ENCODE measurements at places on chromosomes 6 and 20.

DNA sequence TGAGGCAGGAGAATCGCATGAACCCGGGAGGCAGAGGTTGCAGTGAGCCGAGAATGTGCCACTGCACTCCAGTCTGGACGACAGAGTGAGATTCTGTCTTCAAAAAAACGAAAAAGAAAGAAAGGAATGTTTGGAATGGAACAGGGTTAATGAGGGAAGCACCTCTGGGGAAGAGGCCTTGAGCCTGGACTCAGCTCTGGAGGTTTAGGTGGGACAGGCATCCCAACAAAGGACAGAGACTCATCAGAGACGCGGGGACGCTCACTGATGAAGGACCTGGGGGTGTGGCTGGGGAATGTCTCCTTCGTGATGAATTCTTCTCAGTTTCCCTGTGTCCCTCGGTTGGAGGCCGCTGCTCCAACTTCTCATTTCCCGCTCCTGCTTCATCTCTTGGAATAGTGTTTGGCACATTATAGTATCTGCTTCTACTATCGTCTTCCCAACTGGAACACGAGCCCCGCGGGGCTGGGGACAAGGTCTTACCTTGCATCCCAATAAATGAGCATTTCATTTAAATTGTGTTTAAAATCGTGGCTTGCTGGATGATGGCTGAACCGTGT is 27.6 kb downstream of the KIF25 start:
- DNase-seq: no peak

DNA sequence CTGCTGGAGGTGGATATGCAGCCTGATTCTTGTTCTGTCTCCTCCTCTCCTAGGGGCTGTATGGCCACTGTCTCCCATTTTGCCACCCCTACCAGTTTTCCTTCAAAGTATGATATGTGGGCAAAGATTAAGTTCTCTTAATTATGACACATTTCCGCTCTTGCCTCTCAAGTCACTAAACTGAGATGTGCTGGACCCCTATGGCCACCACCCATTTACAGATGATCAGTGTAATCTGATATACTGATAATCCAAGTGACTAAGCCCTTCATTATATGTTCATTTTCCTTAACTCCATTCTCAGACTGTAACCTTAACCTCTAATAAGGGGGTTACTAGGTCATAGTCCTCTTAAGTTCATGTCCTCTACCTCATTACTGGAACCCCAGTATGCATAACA is 711 bp upstream of the C20orf141 start:
- DNase-seq: peak; percentile 12

GRCh38 chr6:162736961-162737360 is 9.2 kb downstream of the PACRG start:
- DNase-seq: no peak

- no peak for DNase-seq
Measured at GRCh38 chr6:3351105-3351676, 92.4 kb downstream of the PSMG4 start.

DNA sequence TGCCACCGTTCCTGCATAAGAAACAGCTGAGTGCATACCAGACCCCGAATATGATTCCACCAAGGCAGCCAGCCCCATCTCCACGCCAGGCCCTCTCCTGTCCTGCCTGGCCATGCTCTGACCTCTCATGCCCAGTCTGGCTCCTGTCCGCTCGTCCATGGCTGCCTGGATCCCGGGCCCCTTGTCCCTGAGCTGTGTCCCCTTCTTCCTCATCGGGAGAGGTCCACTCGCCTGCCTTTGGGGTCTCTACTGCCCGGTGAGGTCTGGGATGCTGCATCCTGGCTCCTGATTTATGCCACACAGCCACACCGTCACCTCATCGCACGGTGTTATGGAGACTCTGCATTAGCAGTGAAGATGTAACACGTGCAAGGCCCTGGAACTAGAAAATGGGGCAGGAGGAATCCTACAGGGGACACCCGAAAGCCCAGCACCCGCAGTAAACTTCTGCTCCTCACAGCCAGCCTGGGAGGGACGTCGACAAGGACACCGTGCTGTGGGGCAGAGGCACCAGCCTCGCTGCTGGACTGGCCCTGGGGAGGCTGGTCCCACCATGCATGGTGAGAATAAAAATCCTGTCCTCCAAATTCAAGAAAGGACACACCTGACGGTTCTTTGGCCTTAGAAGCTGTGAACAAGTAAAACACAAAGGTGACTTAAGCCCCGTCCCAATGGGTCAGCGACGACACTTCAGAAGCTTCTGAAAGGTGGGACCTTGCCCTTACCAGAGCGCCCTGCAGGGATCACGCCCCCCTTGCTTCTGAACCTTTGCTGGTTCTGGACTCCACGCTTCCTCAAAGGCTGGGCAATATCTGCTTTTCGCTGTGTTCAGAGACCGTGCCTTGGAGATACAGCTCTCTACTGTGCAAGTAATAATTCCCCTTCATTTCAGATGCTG is 103.0 kb downstream of the DLL1 start:
- no peak for DNase-seq

- DNase-seq: peak; percentile 66
Measured at GRCh38 chr6:34656378-34657036, 40.1 kb downstream of the ILRUN start.

DNA sequence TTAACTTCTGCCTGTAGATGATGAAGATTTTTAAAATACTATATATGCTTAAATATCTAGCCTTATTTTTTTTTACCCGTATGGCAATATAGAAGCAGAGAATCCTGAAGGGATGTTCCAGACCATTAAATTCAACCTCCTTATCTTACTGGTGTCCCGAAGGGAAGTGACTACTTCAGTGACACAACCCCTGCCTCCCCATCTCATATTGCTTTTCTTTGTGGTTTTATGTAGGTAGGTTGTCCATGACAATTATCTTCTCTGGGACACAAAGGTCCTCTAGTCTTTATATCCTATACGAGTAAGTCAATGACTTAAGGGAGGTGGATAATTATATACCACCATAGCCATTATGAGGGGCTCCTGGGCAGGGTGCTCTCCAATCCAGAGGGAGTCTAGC is 57.4 kb upstream of the EMILIN3 start:
- no peak for DNase-seq

DNA sequence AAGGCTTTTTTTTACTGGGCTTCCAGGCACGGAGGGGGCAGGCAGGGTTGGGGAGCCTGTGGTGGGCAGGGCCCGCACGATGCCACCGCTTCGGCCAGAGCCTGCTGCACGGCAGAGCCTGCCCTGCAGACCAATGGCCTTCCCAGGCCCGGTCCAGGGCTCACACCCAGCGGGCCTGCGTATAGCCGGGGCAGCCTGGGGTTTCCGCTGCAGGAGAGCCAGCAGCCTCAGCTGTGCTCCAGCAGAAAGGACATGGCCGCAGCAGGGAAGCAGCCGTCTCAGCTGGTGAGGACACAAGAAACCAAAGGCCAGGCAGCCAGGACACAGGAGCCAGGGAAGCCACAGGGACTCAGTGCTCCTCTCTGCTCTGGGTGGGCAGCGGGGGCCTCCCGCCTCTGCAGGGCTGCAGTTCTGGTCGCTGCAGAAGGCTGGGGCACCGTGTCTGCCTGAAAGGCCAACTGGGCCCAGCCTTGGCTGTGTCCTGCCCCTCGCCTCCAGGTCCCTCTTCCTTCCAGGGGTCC is 90.6 kb downstream of the TTLL2 start:
- DNase-seq: no peak

- no peak for DNase-seq
Measured at GRCh38 chr6:72140795-72141194, 254.4 kb downstream of the RIMS1 start.

DNA sequence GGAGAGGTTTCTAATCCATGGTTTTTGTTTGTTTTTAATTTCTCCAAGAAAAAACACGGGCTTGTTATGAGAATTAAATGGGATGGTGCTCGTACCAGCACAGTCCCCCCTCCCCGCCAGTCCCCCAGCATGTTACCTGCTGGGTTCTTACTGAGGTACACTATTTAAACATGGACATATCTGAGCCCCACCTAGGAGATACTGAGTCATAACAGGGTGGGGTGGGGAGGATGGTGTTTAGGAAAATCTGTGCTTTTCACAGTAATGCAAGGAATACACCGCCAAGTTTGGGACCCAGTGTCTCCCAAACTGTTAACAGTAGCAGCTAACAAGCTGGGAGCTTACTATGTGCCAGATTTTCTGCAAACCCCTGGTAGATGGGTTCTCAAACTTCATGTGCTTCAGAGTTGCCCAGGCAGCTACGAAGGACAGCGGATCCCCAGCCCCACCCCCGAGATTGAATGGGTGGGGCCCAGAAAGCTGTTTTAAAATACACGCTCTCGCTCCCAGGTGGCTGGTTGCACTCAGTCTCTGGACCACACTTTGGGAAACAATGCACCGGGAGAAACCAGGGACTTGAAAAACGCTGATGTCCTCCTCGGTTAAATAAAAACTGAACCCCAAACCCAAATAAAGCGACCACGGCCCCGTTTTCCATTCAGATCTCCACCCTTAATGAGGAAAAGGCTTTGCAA is 995 bp downstream of the ZFP64 start:
- peak; percentile 68 for DNase-seq

DNA sequence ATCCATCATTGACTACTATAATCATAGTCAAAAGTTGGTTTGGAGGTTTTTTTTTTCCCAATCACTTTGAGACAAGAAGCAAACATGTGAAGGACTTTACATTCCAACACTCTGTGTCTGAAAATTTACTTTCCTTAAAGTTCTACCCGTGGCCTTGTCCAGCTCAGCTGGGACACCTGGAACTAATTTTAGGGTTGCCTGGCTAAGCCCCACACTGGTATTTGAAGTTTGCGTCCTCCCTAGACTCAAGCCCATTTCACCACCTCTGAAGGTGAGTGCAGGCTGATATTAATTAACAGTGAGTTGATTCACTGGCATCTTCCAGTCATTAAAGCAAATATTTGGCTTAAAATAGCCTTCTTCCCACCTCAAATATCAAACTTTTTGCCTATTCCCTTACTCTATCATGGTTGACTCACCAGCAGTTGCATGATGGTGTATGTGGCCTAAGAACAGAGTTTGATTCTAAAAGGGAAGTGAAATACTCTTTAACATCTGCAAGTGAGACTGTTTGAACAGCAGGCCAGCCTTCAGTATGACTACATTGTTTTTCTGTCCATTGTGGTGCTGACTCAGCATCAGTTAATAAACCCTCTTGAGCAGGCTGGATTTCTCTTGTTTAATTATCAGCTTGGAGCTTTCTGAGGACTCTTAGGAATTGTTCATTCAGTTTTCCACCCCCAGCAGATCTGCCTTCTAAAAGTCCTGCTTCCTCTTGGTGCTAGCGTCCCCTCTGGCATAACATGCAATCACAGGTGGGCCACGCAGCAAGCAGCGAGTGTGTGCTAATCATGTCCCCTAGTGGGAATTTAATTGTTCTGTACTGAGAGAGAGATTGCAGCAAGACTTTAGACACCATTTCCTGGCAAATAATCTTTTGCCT is 1.8 kb upstream of the PRDM1 start:
- DNase-seq: no peak

GRCh38 chr20:50386641-50386960 is 123.6 kb upstream of the PTPN1 start:
- DNase-seq: no peak

GRCh38 chr6:168377856-168378832 is 58.6 kb upstream of the DACT2 start:
- no peak for DNase-seq

- no peak for DNase-seq
Measured at GRCh38 chr6:134352786-134353480, 35.0 kb upstream of the SGK1 start.

GRCh38 chr6:16391451-16391912 is 153.1 kb downstream of the GMPR start:
- DNase-seq: no peak

DNA sequence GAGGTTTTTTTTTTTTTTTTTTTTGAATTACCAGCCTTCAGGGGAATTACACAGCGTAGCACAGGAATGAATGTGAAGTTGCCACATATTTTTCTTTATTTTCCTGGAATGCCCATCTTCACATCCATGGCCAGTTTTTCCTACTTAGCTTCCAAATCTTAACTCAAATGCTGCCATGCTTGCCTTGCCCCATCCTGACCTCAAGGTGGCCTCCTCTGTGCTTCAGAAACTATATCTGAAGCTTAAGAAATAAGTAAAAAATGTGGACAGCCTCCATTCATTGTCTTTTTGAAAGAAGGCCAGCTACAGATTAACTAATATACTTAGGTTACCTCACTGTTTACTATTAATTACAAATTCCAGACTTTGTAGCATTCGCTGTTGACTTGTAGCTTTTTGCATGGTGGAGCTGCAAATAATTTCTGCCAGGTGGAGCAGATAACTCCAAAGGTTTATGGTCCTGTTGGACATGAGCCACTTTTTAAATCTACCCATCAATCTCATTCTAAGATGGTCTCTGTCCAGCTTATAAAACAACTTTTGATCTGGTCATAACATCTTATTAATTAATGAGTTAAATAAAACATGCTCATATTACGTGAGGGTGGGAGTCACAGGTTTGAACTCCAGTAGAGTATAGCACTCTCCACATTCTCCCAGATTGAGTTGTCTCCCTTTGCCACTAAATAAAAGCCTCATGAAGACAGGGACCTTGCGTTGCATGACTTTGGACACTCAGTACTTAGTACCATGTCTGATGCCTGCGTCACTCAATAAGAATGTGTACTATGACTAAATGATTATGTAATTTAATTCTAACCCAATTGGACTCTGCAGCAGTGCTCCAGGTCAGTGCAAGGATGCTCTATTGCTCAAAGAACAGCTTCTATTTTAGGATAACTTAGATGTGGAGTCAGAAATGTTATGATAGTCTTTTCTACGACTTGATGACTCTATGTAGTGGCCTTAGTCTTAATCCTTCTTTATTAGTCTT is 678.6 kb upstream of the CITED2 start:
- DNase-seq: no peak

DNA sequence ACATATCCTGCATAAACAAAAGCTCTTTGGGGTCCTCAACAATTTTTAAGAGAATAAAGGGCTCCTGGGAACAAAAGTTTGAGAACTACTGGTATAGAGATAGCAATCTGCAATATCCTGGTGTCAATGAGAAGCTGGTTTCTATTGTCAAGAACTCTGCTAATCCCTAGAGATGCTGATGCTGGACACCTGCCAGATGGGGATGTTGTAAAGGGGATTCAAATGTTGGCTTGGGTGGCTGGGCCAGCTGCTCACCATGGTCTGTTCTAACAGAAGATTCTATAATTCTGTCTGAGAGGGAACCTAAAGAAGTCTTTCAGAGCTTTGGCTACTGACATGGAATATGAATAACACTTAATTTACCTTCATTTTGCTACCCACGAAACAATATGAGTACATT is 137.8 kb downstream of the BTBD9 start:
- no peak for DNase-seq

- no peak for DNase-seq
Measured at GRCh38 chr6:132115714-132116366, 164.7 kb upstream of the CCN2 start.

- DNase-seq: peak; percentile 75
Measured at GRCh38 chr6:147506704-147507114, 1.8 kb upstream of the SAMD5 start.
